ENCODE measurements at places on chromosomes 11 and 22. TPM values are rescaled to one million over a fixed set of nuclear protein-coding genes. Genes with fewer than 3 reads are reported as not detected.

DNA sequence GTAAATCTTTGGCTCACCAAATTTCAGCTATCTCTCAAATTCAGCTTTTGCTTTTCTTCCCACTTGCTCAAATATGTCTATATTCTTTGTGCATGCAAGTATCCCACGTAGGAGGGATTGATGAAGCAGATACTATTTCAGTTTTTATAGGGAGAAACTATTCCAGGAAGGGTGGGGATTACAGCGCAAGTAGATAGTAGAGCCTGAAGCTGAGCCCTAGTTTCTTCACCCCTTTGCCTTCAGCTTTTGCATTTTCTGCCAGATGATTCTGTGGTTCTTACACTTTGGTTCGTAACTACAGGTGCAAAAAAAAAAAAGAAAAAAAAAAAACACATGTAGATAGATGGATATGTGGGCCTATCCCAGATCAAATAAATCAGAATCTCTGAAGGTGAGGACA, 3.1 kb upstream of the ACP2 start:
- DNase-seq, result no peak

GRCh38 chr11:61776561-61777075, 15.8 kb downstream of the TMEM258 start:
- DNase-seq, result no peak

GRCh38 chr11:12159351-12160099, 49.1 kb downstream of the MICAL2 start:
- no peak for DNase-seq

- no peak for DNase-seq
Measured at GRCh38 chr22:38327805-38328204, 10.6 kb upstream of the CSNK1E start.

- no peak for DNase-seq
Measured at GRCh38 chr11:113475160-113475761, at the start of gene DRD2. Gene DRD2 (minus strand): TSS chr11:113475398. CDS start chr11:113424651, 50,747 bp downstream.

- DNase-seq, result no peak
Measured at GRCh38 chr11:18171377-18172000, 1.1 kb upstream of the MRGPRX4 start.

- no peak for DNase-seq
Measured at GRCh38 chr11:1719781-1720180, 22.8 kb downstream of the KRTAP5-6 start.

DNA sequence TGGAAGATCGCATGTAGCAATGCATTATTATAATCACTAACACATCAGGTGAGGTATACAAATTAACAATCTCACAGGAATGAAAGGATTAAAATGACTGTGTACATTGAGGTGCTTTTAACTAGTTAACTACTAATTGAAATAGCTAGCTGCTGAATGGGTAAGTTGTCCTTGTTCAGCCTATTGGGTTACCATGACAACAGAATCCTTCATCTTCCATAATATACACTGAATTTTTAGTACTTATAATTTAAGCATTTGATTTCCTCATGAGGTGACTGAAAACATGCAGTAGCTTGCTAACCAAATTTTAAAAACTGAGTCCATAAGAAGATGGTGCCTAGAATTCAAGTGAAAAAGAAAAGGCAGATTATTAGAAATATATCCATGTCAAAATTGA, 347.9 kb downstream of the FAT3 start:
- no peak for DNase-seq

GRCh38 chr11:16611401-16611921, 127.0 kb upstream of the C11orf58 start:
- no peak for DNase-seq

- DNase-seq, result no peak
Measured at GRCh38 chr11:18775492-18776292, 15.9 kb downstream of the PTPN5 start.

- DNase-seq, result no peak
Measured at GRCh38 chr11:46718155-46719019, 626 bp upstream of the F2 start.

DNA sequence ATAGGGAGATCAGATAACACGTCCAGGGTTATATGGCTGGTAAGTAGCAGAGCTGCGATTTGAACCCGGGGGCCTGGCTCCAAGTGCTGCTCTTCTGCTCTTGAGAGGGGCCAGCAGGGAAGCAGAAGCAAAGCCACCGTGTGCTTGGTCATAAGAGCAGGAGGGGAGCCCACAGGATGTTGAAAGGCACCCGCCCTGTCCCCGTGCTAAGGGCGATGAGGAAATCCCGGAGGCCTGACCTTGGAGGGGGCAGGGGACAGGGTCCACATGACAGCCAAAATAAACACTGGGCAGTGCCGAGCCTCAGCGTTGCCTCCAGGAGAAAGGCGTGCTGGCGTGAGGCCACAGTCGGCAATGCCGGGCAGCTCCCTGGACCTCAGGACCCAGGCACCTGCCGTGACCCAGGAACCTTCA, 28.8 kb downstream of the TOM1 start:
- DNase-seq, result no peak

GRCh38 chr11:111841370-111842053, 29.9 kb downstream of the ALG9 start:
- peak; percentile 95 for DNase-seq

- no peak for DNase-seq
Measured at GRCh38 chr11:129308241-129308865, 67.3 kb upstream of the BARX2 start.

DNA sequence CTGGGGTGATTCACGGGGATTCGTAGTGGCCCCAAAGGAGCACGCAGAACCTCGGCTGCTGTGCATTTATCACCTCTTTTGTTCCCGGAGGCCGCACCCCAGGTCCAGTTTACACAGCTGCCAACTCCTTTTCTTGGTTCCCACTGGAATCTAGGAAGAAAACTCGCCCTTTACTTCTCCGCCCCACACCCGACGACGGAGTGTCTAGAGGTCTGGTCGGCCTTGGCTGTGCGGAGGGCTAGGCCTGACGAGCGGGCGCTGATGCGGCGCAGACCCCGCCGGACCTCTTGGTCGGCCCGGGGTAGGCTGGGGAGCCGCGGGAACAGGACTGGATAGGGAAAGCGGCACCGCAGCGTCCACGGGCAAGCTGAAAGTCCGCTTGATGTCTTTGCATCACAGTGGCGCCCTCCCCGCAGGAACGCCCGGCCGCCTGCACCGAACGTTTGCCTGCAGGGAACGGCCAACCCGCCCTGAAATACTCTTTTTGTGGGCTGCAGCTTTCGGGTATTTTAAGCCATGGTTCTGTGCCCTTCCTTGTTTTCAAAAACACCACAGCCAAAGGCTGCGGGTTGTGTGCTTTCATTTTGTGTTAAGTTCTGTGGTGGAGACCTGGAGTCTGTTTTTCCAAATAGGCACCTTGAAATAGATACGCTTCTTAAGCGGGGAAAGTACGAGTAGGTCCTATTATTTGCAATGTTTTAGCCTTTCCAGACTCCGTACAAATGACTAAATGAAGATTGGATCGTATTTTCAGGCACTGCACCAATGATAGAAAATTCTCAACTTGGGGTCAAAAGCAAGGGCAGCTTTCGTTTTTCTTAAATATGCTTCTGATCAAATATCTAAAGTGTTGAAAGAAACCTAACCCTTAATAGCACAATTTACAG, 829 bp upstream of the ZBED5 start:
- DNase-seq, result no peak

The CD248 gene
- total RNA-seq, result 248 TPM

The TSSK2 gene
- total RNA-seq, result not detected

The ZNF74 gene
- total RNA-seq, result 5.9 TPM

The TUBA8 gene
- 2.8 TPM for total RNA-seq

Data from posterior vena cava (tissue), 2 donors.